ENCODE measurements at places on chromosomes 2 and 18.

GRCh38 chr2:75138528-75138927 is 60.8 kb downstream of the TACR1 start:
- DNase-seq, result no peak

GRCh38 chr18:63518178-63519012 is 23.8 kb upstream of the SERPINB12 start:
- peak; percentile 55 for DNase-seq

DNA sequence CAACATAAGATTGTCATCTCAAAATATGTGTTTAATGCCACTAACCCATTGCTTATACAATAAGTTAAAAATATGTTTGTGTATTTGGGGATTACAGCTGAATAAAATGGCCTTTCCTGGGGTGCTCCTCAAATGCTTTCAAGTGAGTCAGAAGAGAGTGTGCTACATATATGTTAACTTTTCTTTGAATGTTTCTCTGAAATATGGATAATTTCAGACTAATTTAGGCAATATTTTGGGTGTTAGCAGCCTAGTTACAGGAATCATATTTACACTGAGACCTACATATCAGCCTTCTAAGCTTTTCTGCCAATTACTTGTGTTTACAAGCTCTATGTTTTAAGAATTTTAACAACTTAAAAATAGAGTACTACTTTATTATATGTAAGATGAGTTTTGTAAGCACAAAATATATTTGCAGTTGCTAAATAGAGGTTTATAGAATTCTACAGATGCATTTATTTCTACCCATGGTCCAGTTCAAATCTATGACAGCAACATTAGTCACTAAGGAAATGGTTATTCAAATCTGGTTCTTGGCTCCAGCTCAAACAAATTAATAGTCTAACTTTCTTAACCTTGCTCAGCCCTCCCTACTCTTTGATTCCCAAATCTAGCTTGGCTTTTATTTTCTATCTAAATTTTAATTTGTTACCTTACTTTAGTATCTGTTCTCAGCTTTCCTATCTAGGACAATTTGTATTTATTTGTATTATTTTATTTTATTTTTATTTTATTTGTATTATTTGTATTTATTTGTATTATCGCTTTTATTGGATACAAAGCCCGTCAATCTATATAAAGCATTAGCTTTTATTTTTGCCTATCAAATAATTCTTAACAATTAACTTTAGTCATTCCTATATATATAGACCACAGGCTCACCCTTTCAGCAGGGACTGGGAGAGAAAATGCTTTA is 48.9 kb downstream of the FSIP2 start:
- no peak for DNase-seq

GRCh38 chr2:148814143-148814859 is 60.7 kb upstream of the KIF5C start:
- DNase-seq, result peak; percentile 31

DNA sequence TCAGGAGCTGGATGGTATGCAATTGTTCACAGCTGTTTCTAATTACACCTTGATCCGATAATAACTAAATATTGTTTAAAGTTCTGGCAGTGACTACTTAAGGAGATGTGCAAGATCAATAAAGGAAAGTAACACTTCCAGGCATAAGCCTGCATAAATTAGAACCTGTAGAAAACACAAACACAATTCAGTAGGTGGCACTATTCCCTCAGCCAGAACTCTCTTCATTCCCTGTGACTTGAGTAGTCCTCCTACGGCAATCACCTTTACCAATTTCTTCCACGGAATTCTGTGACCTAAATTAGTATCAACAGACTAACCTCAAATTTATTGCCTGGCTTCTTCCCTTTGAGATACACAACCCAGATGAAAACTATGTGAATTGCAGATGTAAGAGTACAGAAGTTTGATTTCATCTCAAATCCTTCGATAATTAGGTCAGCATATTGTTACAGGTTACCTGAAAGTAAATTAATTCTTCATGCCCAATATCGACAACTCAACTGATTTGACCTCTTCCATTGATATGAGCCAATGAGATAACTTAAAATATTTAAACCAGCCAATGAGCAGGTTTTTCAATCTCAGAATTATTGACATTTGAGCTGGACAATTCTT is 137.8 kb downstream of the PID1 start:
- peak; percentile 18 for DNase-seq

GRCh38 chr2:122754561-122754960 is 999.1 kb downstream of the TSN start:
- no peak for DNase-seq

GRCh38 chr2:8656160-8656641 is 25.7 kb upstream of the ID2 start:
- no peak for DNase-seq

GRCh38 chr2:239344857-239345216 is 56.0 kb downstream of the HDAC4 start:
- DNase-seq, result no peak

- peak; percentile 70 for DNase-seq
These were observed 51.8 kb downstream of the WDR7 start for GRCh38 chr18:56702946-56703345.

- no peak for DNase-seq
These were observed 17.5 kb downstream of the UXS1 start for GRCh38 chr2:106176446-106177099.

GRCh38 chr2:98295275-98295674 is 51.0 kb upstream of the CNGA3 start:
- no peak for DNase-seq

DNA sequence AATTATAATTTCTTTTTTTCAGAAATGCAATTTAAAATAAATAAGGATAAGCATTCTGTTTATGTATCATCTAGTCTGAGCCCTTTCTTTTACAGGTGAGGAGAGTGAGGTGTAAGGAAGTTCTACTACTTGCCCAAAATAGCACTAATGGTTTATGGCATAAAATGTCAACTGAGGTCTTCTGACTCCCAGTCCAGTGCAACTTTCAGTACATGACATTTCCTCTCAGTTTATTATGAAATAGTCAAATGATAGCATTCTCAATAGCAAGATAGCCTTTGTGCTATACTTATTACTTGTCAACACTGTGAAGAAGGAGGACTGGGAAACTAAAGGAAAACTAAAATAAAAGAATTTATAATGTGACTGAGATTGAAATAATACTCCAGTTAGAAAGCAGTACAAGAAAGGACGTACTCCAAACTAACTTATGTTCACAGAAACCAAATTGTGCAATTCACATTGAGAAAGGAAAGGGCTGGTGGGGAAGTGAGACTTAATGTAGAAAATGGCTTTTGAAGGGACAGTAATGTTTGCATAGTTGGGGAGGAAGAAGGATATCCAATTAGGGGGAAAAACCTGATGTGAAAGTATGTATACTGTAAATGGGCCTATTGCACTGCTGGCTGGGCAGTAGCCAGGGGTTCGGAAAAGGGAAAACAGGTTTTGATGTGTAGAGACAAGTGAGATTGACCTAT is 166.7 kb upstream of the ZEB2 start:
- no peak for DNase-seq

DNA sequence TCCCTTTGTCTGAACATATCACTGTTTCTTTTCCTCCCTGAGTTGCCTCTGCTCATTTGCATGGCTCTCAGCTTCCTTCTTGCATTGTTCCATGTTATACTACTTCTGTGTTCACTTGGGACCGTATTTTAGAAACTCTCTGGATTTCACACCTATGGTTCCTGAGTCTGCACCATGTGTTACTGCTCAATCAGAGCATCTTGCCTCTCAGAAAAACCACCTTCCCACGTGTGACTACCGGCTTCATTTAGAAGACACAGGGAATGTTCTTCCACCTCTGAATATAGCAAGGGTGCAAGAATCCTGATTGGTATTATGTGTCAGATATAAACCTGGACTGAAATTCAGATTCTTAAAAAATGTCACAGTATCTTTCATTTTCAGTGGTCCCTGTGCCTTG is 731.2 kb downstream of the TDRD15 start:
- DNase-seq, result no peak

GRCh38 chr18:8942909-8943545 is 159.5 kb upstream of the NDUFV2 start:
- no peak for DNase-seq

DNA sequence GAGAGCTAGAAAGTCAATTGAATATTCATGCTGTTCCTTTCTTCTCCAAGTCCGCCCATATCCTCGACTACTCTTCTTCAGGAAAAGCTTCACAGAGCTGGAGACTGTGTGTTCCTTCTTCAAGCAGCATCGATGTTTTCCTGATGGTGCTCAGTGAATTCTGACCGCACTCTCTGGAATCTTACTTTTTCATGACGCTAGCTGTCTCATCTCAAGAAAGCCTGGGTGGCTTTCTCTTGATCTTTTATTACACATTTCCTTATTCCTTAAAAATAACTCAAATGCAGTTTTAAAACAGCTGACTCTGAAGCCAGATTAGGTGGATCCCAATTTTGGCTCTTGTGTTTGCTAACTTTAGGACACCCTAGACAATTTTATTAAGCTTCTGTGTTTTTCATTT is 1245.1 kb upstream of the LRRTM1 start:
- DNase-seq, result no peak

- DNase-seq, result no peak
These were observed 37.0 kb upstream of the IGFBP5 start for GRCh38 chr2:216732334-216732733.

GRCh38 chr18:58264840-58265239 is 220.8 kb downstream of the NEDD4L start:
- DNase-seq, result no peak

GRCh38 chr2:26178246-26178645 is 5.4 kb downstream of the GAREM2 start:
- no peak for DNase-seq

- DNase-seq, result peak; percentile 2
These were observed 238.9 kb downstream of the XIRP2 start for GRCh38 chr2:167127135-167127534.

Measured in LNCaP clone FGC (cell line).